ENCODE measurements at places on chromosomes 5 and 9. TPM values are rescaled to one million over a fixed set of nuclear protein-coding genes. Genes with fewer than 3 reads are reported as not detected.

DNA sequence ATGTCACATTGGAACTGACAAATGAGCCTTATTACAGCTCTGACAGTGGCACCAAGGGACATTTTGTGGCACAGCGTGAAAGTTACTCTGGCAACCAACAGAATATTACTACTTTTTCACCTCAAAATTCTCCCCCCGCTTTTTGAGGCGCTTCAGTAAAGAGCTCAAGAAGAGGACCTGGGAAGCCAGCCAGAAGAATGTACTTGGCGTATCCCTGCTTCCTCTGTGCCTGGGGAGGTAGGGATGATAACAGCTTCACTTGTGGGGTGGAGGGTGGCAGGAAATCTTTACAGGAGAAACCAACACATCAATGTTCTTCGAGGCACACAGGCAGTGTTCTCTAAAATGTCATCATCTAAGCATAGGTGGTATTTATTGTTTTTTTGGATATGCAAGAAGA lies 624.1 kb downstream of the NR2F1-AS1 start:
- no peak for DNase-seq

- no peak for DNase-seq
These were observed 1260.8 kb upstream of the WWC1 start for GRCh38 chr5:167030500-167031120.

DNA sequence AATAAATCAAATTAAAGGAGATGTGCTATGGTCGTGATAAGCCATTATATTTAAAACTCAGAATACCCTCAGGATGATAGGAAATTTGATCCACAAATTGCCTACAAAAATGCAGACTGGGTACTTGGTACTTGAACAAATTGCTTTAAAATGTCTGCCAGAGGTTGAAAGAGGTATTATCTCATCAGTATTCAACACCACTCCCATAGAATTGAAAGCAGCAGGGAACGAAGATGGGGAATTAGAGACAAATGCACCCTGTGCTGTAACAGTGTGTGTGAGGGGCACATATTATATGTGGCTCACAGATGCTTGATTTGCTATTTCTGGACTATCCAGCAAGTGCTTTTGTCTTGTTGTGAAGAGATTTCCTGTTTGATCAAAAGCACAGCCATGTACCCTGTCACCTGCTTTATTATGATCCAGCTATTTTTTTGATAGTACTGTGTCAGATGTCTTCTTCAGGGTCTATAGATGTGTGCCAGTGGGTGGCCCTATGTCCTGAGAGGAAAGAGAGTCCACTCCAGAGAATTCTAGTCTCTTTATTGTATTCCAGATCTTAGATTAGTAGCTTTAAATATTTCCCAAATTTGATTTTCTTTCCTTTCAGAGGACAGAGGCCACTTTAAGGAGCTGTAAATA lies 120.1 kb downstream of the XRCC4 start:
- no peak for DNase-seq

DNA sequence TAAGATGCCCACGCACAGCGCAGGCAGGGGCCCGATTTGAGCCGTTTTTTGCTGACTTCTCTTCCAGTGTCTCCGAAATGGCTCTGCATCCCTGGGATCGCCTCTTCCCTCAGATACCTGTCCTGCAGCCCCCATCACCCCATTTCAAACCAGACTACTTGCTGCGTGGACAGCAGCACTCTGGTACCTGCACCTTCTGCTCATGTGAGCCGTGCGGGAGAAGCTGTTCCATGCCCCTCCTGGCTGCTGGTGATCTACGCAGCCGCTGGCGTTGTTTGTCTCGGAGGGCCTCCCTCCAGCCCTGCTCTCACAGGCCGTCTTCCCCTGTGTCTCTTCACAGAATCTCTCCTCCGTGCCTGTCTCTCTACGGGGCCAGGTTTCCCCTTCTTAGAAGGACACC lies 13.4 kb downstream of the CEP72 start:
- no peak for DNase-seq

DNA sequence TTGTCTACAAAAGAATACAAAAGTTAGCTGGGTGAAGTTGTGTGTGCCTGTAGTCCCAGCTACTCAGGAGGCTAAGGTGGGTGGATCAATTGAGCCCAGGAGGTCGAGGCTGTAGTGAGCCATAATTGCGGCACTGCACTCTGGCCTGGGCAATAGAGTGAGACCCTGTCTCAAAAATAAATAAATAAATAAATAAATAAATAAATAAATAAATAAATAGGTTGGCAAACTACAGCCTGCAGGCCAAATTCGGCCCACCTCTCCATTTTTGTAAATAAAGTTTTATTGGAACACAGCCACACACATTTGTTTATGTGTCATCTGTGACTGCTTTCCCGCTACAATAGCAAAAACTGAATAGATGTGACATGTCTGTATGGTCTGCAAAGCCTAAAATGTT lies 9.5 kb downstream of the PTGS1 start:
- DNase-seq = no peak

DNA sequence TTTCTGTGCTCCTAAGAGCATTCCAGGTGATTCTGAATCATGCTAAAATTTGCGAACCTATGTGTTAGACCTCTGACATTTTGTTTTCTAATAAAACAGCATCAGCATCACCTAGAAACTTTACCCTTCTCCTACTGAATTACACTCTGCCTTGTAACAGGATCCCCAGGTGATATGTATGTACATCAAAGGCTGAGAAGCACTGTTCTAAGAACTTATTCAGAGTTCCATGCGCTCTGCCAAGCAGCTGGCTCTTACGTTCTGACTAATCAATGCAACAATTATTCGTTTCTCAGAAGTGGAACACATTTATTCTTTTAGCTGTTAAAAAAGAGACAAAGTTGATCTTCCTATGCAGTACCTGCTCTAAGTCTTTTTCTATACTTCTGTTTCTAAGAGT lies 228.6 kb downstream of the SLF1 start:
- DNase-seq = no peak

Gene PCDHB13
- 4.4 TPM for total RNA-seq

Gene WWC1
- total RNA-seq = 15.5 TPM

Gene NTNG2
- 1.3 TPM for total RNA-seq

Gene GRM6
- not detected for total RNA-seq

Gene PCDHGA5
- total RNA-seq = 6.1 TPM

Gene PFN3
- total RNA-seq = not detected
